Stimulated activated CD4-positive, alpha-beta T cell treated with anti-CD3 and anti-CD28 coated beads, Interleukin-1b, Interleukin-23, amount 100 ng/mL, for 24 hours (primary cell): ENCODE measurements at places on chromosomes 2 and 18.

DNA sequence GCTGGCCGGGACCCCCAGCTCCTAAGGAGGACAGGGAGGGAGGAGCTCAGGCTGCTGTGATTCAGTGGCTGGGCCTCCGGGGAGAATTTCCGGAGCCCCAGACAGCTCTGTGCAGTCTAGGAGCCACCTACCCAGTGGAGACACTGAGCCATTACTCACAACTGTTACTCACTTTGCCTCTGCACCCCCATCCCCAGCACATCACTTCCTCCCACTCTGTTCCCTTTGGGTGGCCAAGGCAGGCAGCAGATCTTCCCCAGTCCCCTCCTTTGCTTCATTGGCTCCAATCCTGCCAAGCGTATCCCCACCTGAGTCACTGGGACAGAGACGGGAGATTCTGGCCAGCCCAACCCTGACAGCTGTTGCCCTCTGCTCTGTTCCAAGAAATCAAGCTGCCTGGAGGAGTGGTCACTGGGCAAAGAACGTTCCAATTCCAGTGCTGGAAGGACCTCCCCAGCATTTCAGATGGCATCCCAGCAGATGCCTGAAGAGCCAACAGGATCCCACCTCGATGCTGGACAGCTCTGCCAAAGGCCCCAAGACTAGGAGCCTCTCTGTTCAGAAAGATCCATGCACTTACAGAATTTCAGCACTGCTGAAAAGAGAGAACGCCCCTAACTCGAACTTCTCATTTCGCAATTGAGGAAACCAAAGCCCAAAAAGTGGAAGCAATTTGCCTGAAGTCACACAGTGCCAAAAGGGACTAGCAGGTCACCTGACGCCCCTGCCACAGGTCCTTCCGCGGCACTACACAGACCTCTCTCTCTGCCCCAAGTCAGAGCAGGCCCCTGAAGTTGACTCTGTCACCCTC, 68.3 kb downstream of the TNS1 start:
- DNase-seq: no peak

DNA sequence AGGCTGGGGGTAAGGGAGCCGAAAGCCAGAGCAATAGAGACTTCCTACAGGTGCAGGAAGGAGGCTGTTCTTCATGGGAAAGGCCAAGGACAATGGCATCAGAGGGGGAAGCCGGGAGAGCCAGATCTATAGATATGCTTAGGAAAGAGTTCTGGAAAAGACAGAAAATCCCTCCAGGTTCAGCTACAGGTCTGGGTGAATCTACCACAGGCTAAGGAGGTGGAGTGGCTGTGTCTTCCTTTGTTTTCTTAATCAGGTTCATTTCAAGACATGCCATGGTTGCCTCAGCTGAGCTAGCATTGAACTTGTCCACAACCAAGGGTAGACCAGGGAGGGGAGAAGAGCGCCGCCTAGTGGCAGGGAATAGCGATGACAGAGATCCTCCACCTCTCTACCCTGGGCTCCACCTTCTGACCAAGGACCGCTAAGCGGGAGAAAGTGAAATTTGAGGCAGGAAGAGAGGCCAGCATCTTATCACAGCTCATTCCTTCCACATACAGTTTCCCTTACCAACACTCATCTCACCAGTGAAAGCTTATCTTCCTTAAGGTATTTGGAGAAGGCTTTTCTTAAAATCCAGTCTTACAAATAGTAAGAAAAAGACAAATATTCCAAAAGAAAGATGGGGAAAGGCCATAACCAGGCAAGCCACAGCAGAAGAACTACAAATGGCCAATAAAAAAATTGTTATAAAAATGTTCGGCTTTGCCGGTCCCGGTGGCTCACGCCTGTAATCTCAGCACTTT, 74.2 kb downstream of the VIT start:
- peak; percentile 25 for DNase-seq

DNA sequence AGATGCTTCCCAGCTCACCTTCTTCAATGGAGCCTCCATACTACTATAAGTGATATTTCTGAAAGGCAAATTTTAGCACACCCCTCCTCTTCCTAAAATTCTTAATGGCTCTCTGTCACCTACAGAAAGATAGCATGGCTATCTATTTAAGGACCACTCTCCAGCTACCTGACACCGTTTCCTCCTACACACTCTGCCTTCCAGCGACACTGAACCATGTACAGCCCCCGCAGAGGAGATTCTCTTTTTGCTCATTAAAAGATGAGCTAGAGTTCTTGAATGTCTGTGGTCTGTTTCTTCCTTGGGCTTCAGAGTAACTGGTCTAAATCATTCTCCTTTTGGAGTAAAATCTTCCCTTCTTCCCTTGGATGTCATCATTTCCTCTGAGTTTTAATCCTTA, 38.4 kb upstream of the GAREM1 start:
- no peak for DNase-seq

DNA sequence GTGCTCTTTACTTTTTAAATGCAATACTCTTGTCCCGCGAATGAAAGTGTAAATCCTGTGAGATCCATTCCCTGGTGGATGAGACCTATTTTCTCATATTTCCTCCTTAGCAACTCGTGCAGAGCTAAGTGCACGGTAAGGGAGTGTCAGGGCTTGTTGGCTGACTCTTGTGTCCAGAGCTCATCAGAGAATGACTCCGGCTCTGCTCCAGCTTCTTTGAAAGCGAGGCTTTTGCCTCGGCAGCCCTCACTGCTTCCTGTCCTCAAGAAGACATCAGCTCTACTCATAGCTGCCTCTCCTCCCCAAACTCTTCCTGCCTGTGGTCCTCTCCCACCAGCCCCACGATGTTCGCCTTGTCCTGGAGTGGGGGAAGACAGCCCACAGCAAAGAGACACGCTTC, 70.7 kb downstream of the LIPG start:
- no peak for DNase-seq

GRCh38 chr2:190875891-190876290, 4.7 kb upstream of the GLS start:
- DNase-seq: no peak

DNA sequence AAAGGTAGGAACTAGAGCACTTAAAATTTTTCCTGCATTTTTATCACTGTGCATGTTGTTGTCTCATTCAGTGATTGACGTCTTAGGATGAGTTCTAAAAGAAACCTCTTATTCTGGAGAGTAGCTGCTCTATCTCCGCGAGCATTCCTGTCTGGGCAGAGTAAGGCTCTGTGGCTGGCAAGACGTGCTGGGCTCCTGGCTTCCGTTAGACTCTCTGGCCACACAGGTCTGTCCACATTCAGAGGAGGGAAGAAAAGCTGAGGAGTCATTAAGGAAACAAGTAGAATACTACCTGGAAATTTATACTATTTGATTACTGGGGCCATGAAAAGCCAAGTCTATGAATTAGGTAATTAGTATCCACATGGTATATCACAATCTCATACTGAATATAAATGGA, 138.0 kb upstream of the DNMT3A start:
- DNase-seq: no peak

GRCh38 chr2:130302164-130302886, 40.4 kb upstream of the IMP4 start:
- no peak for DNase-seq

DNA sequence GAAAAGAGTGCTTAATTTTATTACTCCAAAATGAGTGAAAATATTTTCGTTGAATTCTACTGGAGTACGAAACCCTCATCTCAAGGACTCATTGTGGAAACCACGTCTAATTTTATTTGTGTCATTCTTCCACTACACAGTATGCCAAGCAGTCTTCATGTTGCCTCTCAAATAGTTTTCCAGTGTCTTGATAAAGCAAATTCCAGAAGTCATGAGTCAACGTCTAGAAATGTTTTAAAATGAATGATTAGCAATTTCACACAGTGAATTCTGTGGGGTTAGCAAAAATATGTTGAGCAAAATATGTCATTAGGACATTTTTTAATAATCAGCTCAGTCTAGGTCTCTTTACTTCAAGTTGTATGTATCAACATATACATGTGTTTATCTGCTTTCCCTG, 865.5 kb downstream of the DSC3 start:
- no peak for DNase-seq

GRCh38 chr2:156907806-156908205, 349.7 kb upstream of the GALNT5 start:
- no peak for DNase-seq

DNA sequence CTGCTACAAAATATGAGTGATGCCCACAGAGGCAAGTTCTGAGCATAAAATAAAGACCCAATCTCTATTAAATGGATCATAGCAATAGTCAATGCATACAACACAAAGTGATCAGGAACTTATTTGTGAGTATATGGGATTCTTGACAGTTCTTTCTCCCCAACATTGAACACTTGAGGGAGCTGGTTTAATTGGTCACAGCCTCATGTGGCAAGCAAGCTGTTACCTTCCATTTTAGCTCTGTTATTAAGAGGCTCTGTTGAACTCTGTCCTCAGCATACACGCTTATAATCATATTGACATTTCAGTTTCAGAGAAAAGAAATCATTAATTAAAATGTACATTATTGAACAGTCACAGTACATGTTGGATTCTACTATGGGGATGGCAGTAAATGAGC, 37.6 kb upstream of the PAX3 start:
- no peak for DNase-seq

GRCh38 chr2:21996339-21996738, 872.6 kb downstream of the TDRD15 start:
- DNase-seq: no peak

DNA sequence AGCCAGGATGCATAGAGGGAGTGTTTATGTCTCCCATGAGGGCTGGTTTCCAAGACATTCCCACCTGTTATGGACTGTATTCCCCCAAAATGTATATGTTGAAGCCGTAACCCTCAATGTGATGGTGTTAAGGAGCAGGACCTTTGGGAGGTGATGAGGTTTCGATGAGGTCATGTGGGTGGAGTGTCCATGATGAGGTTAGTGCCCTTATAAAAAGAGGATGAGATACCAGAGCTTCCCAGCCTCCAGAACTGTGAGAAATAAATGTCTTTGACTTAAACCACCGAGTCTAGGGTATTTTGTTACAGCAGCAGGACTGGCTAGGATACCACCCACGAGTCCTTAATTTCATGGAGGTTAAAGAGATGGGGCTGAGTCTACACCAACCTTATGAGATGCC, 22.6 kb upstream of the EPAS1 start:
- DNase-seq: no peak

DNA sequence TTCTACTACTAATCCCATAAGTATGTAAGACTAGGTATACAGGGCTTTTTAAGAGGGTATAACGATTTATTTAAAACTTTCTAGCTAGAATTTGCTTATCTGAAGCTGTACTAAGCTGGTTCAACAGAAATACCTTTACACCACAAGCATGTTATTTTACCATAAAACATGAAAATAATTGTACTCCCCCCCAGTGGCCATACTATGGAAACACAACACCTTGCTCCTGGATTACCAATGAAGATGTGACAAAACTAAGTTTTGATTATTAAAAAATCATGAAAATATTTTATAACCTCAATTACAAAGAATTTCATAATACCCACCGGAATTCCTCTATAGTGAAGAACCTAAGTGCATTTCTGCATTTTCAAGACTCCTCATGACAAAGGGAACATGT, 27.3 kb downstream of the LPIN2 start:
- DNase-seq: no peak

GRCh38 chr2:45406621-45407020, 204.4 kb downstream of the SRBD1 start:
- DNase-seq: no peak

- no peak for DNase-seq
These were observed 19.4 kb downstream of the CDH20 start for GRCh38 chr18:61352611-61353010.

DNA sequence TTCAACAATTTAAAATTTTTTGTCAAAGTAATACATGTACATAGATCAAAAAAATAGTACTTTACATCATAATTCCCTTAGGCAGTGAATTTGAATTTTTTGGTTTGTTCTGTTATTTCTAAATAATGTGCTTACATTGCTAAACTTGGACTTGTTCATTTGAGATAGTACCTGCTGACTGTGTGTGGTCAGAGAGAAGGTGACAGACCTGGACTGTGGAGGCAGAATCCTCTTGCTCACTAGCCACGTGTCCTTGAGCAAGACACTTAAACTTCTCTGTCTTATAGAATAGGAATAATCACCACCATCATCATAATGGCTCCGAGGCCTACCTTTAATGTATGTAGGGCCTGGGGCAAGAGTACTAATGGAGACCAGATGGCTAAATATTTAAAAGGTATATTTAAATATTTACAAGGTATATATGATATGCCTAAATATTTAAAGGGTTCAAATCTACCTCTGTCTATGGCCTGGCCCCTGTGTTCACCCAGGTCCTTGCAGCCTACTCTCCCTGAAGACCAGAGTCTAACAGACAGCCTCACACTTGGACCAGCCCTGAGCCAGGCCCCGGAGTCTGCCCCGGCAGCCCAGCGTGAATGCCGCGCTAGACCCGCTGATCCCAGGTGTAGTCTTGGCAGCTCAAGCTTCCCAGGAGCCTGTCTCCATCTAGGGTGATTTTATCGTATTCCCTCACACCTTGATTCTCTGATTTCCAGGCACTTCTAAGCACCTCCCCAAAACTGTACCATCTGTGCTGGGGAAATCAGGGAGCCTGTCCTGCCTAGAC, 33.5 kb downstream of the ZNF532 start:
- DNase-seq: no peak

- DNase-seq: no peak
These were observed 136.2 kb upstream of the RASGRP3 start for GRCh38 chr2:33340280-33340679.

DNA sequence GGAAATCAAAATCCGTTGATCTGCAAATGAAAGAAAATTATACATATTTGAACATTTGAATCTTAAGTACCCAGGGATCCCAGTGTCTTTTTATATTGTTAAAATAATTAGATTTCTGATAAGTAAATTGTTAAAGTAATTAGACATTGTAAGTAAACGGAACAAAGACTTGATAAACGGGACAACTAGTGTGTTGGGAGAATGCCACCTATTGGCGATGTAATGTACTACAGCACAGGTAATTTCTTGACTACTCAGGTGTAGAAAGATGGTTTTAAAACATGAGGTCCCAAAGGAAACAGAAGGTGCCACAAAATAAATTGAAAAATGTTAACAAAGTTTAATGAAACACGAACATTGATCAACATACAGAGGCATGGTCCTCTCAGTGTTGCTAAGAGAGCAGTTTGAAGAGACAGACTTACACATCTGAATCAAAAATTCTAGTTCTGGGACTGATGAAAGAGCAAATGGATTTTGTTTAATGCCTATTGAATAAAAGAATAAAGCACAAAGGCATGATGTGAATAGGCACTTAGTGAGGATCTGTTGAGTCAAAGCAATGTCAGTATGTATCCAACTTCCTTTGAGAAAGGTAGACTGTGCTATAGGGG, 103.4 kb upstream of the RASGRP3 start:
- DNase-seq: no peak

DNA sequence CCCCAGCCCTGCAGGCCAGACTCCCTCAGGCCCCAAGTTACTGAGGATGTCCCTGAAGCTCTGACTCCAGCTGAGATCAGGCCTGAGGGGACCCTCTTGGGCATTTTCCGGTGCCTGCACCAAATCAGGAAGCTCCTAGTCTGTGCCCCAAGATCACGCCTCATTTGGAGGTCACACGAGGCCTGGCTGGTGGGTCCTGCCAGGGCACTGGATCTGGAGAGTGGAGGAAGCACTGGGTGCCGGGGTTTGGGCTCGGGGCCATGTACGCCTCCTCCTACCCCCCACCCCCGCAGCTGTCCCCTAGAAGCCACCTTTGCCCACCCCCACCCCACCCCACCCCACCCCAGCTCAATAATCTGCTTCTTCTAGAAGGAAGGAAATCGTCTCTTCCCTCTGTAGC, 16.2 kb downstream of the SH2D6 start:
- DNase-seq: no peak
